Activated naive CD4-positive, alpha-beta T cell treated with Interleukin-2 at 50 U/mL for 16 hours (primary cell): ENCODE measurements at places on chromosomes 4 and X.

DNA sequence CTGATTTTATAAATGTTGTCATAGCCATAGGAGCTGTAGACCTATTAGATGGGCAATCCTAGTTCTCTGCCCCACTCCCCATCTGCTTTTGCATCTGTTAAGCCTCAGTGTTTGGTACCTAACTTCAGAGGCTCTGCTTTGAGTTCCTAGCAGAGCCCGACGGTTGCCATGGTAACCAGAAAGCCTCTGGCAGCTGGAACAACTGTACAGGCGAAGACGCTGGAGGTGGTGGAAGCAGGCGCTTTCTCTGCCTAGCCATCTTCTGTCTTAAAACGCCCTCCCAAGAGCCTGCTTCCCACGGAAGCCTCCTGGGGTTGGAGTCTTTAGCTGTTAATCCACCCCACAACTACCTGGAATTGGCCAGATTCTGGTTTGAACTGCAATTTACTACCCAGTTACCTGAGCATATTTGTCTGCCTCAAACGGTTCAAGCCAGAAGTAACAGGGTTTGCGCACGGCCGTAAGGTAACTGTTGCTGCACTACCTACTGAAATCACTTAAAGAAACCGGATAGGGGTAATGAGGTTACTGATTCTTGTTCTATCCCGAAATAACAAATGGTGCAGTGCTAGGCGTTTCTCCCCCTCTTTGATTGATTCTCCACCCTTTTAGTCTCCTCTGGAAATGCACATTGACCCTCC lies 1.0 kb upstream of the GABRG1 start:
- no peak for DNase-seq

GRCh38 chrX:72021975-72022374 lies 109.7 kb downstream of the RTL5 start:
- peak; percentile 22 for DNase-seq

DNA sequence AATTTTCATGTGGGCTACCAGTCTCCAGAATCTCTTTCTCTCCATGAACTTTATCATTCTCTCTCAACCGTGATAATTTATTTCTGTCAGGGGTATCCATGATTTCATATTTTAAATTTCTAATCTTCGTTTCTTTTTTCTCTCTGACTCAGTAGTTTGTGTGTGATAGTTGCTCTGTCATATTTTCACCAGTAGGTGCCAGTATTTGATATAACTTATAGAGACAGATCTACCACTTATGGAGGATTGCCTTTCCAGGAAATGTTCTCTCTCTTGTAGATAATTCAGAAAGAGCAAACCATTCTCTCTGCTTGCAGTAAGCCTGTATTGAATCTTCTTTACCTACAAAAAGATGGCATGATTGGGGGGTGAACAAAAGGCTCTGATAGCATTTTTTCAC lies 79.3 kb upstream of the DYNLT3 start:
- no peak for DNase-seq

GRCh38 chrX:69552512-69552911 lies 48.4 kb downstream of the NALF2 start:
- no peak for DNase-seq

DNA sequence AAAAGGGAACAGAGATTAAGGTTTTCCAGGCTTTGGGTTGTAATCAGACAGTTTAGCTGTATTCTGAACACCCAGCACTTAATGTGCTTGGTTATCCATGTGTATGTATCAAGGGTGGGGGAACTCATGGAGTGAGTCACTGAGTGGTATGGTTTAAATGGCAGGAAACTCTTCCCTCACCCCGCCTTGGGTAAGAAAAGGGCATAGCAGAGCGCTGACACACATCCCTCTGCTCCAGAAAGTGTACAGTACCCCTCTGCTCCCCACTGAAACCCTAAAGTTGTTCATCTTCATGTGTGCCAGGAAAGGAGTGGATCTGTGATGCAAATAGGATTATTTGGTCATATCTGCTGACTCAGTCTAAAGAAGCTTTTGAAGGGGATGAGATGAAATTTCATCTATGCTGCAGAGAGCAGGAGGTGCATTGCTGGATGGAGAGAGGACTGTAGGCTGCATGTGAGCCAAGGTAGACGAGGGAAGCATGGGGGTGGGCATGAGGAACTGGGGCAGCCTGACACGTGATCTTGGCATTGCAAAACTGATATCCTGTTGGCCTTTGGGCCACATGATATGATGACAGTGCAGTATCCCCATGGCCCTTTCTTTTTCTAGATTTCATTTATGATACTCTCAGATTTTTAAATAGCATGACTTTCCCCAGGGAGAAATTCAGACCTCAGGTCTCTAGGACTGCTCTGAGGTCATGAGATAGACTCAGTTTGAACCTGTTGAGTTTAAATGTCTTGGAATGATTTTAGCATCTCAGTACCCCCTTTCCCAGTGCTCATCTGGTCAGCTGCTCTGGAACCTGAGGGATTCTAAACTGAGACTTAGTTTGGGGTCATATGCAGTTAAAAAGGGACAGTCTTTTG lies 84.8 kb downstream of the TMEM164 start:
- no peak for DNase-seq

DNA sequence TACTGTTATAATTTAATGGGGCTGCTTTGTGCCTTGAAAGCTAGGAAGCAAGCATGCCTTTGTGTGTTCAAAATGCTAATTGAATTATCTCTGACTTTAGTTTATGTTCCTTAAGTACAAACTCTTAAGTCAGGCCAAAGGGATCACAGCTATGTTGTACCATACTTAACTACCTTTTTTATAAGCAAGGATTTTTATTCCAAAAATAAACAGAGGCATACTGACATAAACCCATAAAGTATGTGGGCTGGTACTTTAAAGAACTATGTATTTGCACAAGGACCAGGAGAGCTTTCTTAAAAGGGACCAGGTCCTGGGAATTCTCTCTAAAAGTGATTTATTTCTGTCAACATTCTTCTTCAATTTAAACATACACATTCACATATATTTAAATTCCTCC lies 57.8 kb upstream of the HCCS start:
- DNase-seq: no peak

DNA sequence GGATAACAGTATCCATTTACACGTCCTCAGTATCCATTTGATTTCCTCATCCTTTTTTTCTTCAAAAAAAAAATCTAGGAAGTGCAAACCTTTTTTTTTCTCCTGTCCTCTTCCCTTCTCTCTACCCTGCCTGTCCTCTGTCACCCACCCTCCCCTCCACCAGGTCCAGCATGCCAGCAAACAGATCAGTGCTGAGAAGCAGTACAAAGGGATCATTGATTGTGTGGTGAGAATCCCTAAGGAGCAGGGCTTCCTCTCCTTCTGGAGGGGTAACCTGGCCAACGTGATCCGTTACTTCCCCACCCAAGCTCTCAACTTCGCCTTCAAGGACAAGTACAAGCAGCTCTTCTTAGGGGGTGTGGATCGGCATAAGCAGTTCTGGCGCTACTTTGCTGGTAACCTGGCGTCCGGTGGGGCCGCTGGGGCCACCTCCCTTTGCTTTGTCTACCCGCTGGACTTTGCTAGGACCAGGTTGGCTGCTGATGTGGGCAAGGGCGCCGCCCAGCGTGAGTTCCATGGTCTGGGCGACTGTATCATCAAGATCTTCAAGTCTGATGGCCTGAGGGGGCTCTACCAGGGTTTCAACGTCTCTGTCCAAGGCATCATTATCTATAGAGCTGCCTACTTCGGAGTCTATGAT lies 1.7 kb downstream of the SLC25A4 start:
- DNase-seq: no peak

DNA sequence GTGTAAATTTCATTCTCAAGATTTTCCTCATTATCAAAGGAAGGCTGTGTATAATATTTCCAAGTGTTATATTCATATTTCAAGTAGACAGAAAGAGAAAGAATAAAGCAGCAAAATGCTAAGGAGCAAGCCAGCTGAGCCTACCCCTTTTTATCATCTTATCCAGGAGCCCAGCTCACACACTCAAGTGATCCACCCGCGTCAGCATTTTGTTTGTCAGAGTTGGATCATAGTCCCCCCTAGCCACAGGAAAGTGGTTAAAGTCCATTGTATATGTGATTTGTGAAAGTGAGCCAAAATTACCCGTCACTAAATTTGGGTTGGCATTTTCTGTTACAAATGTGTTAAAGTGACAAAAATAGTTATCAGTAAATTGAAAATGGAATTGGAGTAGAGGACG lies 289.3 kb upstream of the CTSO start:
- no peak for DNase-seq

DNA sequence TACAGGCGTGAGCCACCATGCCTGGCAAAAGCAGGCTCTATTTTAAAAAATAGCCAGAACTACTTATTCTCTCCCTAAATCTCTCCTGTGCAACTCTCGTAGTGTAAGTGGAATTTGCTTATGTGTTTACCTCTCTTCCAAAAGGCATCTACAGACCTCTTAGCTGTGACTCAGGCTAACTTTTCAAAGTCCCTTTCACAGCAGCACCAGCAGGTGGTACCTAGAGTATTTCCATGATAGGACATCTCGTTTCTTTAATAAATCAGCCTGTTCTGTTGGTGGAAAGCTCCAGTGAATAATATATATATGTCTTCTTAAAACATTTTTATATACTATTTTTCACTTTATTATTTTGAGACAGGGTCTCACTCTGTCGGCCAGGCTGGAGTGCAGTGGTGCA lies 89.0 kb downstream of the NSUN7 start:
- no peak for DNase-seq

DNA sequence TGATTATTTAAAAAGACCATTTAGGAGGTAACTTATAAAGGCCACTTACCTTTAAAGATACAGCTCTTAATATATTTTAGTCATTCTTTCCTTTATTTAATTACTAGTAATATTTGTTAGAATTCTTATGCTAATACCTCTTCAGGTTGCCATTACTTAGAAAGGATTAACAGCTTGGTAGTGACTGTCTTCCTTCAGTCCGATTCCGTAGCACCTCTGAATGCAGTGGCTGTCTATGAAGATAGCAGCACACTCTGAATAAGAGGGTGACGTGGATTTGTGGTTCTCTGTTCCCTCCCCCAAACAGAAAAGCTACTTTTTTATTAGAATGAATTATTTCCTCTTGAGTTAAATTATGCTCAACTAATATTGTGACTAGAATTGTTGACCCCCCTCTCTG lies 92.6 kb upstream of the TENM3 start:
- DNase-seq: no peak

- no peak for DNase-seq
Observed at GRCh38 chr4:98574816-98575215, 83.6 kb downstream of the TSPAN5 start.
